ENCODE measurements at places on chromosomes 5 and 9. TPM values are rescaled to one million over a fixed set of nuclear protein-coding genes. Genes with fewer than 3 reads are reported as not detected.

- no peak for DNase-seq
Observed at GRCh38 chr9:137175345-137175961, 3.6 kb upstream of the TMEM210 start.

TMC1 gene
- total RNA-seq: not detected

SLC25A2 gene
- not detected for total RNA-seq

PLPPR1 gene
- not detected for total RNA-seq

DNA sequence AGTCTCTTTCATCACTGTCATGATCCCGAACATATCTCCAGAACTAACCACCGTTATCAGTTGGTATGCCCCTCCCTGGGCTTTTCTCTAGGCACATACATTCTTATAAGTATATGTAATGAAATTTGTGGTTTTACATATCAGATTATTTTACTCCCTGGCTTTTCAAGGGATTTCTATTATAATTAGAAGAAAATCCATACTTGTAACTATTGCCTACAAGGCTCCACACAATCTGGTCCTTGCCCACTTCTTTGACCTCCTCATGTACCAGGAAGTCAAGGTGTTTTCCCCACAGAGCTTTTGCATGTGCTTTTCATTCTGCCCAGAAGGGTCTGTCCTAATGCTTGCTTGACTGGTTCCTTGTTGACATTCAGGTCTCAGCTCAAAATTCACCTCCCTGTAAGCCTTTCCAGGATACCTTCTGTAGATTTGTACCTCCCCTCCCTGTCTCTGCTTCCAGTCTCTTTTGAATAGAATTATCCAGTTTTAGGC, 33.6 kb upstream of the HSD17B4 start:
- DNase-seq: no peak

MLANA gene
- total RNA-seq: not detected

- DNase-seq: no peak
Observed at GRCh38 chr9:132725306-132725705, 55.0 kb downstream of the GTF3C4 start.

TMEFF1 gene
- not detected for total RNA-seq

CDX1 gene
- total RNA-seq: not detected

- no peak for DNase-seq
Observed at GRCh38 chr5:118326481-118327045, 661.8 kb downstream of the DTWD2 start.
